ENCODE measurements at places on chromosomes 3 and 15.

DNA sequence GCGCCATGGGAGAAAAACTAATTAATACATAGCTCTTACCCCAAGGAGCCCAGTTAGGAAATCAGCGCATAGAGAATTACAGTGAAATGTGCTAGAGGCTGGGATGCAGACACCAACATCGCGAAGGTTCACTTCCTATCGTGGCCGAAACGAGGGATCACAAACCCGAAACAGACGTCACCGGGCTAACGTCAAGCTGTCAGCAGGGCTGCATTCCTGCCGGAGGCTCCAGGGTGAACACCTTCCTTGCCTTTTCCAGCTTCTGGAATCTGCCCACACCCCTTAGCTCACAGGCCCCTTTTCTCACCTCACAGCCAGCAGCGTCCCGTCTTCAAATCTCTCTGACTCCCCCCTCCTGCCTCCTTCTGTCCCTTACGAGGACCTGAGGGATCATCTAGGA is 13.0 kb downstream of the GP5 start:
- no peak for DNase-seq

- no peak for DNase-seq
These were observed 322.8 kb downstream of the ZNF621 start for GRCh38 chr3:40847551-40847992.

GRCh38 chr15:79969146-79969545 is 1.9 kb downstream of the BCL2A1 start:
- peak; percentile 43 for DNase-seq

DNA sequence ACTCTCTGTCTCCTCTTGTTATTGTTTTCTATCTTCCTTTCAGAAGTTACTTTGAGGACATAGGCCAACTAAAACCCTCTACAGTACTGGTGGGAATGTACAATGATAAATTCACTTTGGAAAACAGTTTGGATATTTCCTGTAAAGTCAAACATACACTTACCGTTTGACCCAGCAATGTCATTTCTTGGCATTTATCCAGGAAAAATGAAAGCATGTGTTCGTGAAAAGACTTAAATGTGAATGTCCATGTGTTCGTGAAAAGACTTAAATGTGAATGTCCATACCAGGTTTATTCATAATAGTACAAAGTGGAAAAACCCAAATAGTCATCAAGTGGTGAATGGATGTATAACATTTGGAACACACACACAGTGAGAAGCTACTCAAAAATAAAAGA is 361.5 kb upstream of the DPH6 start:
- DNase-seq = no peak

Data from foreskin melanocyte (primary cell).